ENCODE measurements at places on chromosomes 13 and 19.

DNA sequence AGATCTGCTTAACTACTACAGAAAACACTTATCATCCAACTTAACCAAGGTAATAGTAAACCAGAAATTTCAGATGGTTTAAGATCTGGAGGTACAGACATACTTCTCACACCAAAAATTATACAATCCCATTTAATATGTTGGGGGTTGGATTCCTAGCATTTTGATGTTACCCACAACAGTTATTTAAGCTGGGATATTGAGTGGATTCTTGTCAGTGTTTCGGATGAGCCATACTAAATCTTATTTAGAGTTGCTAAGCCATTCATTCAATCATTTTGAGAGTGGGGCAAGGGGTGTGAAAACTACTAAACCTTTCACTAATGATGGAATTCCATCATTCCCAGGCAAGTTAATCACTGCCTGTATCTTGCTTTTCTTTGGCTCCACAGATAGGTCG, 40.6 kb downstream of the KATNAL1 start:
- no peak for DNase-seq

GRCh38 chr13:110397436-110398115, 90.5 kb downstream of the COL4A2 start:
- no peak for DNase-seq

GRCh38 chr13:79989217-79989661, 351.7 kb downstream of the SPRY2 start:
- no peak for DNase-seq

GRCh38 chr13:98915563-98915962, 62.3 kb downstream of the DOCK9 start:
- no peak for DNase-seq

DNA sequence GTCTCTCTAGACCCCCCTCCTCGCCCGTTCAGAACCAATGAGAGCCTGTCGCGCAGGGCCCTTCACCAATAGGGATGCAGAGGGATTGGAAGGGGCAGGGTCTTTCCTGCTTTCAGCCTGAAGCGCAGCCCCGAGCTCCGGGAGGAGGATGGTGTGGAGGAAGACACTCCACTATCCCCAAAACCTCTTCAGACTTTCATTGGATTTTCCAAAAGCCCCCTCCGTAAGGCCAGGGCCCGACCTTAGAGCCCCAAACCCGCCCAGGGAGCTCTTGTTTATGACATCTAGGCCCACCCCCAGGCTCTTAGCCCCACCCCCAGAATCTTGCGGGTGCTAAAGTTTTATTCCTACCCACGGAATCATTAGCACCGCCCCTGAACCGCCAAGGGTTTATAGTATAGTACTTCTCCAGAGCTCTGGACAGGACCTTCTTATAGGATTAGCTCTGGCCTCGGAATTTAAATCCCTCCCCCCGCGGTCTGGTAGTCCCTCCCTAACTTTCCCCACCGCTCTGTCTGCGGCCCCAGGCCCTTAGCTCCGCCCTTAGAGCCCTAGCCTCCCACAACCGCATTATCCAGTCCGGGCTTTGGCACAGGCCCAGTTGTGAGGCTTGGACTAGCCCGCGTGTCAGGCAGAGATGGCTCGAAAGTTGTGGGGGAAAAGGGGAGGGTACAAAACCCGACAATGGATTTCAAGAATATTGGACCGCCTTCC, 6.6 kb upstream of the EML2 start:
- peak; percentile 72 for DNase-seq

DNA sequence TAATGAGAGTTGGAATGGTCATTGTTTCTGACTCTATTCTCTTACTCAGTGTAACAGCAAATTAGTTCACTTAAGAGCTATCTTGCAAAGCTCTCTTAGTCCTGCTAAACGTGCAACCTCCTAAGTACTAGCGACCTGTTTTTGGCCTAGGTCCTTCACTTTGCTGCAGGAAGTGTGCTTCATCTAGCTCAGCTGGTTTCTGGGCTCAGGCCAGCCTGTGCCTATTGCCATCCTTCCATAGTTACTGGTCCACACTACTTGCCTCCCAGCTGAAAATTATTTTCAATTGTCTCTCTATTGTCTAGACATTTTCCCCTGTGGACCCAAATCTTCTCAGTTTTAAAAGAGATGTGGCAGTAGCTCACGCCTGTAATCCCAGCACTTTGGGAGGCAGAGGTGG, 561.3 kb downstream of the FGF9 start:
- no peak for DNase-seq

DNA sequence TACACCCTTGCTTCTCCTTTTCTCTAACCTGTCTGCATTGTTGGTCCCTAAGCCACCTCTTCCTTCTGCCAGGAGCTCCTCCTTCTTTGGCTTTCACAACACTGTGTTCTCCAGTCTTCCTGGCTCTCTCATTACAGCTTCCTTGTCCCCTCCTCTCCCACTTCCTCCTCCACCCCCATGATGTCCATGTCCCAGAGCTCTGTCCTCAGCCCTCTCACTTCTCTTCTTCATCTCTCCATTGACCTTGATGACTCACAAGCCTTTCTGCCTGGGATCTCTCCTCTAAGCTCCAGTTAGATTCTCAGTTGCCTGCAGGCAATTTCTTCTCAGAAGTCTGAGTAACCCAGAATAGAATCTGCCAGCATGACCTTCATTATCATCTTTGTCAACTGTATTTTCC, 100.3 kb upstream of the WASF3 start:
- DNase-seq = no peak

- no peak for DNase-seq
These were observed 92.6 kb upstream of the RFC3 start for GRCh38 chr13:33725340-33725739.

DNA sequence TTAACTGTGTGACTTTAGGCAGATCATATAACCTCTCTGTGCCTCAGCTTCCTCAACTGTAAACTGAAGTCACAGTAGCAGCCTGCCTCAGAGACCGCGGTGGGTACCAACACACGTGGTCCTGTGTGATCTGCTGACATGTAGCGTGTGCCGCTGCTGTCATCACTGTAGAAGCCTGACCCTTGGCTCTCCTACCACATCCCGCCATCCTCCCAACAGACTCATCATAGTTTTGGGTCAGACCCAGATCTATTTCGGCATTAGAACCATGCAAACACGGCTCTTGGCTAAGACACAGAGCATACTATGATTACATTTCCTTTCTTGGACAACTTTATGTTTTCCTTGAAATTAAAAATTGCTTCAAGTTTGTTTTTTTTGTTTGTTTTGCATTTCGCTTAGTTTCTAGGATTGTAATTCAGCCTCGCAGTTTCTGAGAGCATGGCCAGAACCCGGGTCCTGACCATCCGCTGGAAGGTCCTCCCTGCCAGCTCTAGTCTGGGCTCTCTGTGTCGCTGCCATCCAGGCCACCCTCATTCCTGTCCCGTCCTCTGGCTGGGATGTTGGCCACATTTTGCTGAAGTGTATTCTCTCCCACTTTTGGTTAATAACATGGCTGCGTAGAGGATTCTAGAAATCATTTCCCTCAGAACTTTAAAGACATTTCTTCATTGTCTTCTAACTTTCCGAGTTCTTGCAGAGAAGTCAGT, 53.0 kb downstream of the GGACT start:
- no peak for DNase-seq

- DNase-seq = no peak
These were observed 2.6 kb upstream of the HAUS5 start for GRCh38 chr19:35609851-35610353.

DNA sequence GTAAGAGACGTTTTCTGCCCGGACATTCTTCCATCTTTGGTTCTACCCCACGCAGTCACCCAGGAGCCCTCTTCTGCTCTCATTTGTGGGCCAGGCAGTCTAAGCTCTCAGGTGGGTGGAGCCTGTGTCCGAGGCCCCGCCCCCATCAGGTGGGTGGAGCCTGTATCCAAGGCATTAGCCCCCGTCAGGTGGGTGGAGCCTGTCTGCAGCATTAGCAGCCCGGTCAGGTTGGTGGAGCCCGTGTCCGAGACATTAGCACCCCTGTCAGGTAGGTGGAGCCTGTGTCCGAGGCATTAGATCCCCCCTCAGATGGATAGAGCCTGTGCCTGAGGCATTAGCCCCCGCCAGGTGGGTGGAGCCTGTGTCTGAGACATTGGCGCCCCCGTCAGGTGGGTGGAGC, 45.5 kb upstream of the C13orf46 start:
- peak; percentile 49 for DNase-seq

GRCh38 chr19:15123900-15124299, 16.7 kb downstream of the SYDE1 start:
- DNase-seq = no peak

GRCh38 chr13:42078128-42078808, 29.8 kb downstream of the DGKH start:
- DNase-seq = no peak

- DNase-seq = no peak
These were observed 736 bp downstream of the SMAD9 start for GRCh38 chr13:36919171-36919832.

DNA sequence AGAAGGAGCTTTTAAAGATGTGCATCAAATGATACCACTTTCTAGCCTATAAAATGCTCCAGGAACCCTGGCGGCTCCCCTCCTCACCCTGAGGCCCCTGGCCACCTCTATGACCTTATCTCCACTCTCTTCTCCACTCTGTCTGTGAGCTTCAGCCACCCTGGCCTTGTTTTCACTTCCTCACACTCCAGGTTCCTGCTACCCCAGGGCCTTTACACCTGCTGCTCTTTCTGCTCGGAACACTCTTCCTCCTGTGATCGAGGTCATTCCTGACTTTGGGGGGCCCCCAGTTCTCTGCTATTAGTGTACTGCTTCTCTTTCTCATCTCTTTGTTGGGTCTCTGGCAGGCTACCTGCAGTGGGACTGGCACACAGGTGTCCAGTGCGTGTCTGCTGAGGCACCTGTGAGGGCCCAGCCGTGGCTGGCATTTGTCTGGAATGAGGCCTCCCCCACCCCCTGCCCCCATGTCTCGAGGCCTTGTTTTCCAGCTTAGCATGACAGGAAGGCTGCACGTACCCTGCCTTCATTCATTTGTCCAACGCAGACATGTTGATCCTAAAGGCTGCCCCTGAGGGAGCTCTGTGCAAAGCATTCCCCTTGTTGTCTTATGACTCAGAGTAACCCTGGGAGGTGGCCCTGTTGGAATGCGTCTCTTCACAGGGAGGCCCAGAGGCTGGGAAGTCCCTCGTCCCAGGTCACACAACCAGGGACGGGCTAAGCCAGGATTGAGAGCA, 2.3 kb downstream of the DDA1 start:
- DNase-seq = no peak

- DNase-seq = no peak
These were observed 222.9 kb downstream of the SLITRK5 start for GRCh38 chr13:87894059-87894458.

All from stimulated activated CD4-positive, alpha-beta T cell treated with anti-CD3 and anti-CD28 coated beads, Interleukin-2, amount 100 ng/mL, for 48 hours (primary cell).